ENCODE measurements at places on chromosomes 6 and 20.

- DNase-seq, result no peak
These were observed 1.0 kb upstream of the LY6G6D start for GRCh38 chr6:31713991-31714684.

DNA sequence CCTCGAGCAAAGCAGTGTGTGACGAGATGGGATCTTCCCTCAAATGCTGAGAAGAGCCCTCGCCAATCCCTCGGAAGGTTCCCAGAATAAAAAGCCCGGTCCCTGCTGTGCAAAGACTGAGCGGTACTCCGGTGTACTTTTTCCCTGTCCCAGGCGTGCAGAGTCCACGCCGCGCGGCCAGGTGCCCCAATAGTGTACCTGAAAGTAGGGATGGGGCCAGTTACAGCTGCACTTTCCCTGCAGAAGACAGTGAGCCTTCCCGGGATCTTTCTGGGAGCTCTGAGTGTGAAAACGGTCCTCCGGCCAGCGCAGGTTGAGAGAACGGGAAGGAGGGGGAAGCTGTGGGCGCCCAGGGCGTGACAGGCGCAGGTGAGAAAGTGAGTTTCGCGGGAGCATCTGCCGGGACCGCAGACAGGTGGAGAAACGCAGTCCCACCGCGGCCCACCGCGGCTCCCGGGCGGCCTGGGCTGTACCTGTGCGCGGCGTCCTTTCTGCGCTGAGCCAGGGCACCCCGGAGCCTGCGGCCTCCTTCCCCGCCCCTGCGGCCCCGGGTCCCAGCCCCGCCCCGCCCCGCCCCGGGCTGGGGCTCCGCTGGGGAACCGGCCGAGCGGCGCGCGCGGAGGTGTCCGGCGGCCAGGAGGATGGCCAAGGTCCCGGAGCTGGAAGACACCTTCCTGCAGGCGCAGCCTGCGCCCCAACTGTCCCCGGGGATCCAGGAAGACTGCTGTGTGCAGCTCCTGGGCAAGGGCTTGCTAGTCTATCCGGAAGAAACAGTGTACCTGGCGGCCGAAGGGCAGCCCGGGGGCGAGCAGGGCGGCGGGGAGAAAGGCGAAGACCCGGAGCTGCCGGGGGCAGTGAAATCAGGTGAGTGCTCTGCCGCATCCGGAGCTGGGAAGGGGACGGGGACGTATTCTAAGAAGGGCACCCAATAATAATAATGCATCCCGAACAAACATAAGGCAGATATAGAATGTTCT, at the start of gene RFX6:
Gene RFX6 (plus strand): TSS at position 608 of the 977 bp plus-strand sequence. CDS start 34 bp downstream, at position 642.
- DNase-seq, result no peak

GRCh38 chr20:32959351-32960221, 44.6 kb downstream of the SUN5 start:
- no peak for DNase-seq

- no peak for DNase-seq
These were observed 335.2 kb downstream of the ZFAND3 start for GRCh38 chr6:38154731-38155130.

GRCh38 chr6:12892151-12892550, 175.6 kb downstream of the PHACTR1 start:
- no peak for DNase-seq

DNA sequence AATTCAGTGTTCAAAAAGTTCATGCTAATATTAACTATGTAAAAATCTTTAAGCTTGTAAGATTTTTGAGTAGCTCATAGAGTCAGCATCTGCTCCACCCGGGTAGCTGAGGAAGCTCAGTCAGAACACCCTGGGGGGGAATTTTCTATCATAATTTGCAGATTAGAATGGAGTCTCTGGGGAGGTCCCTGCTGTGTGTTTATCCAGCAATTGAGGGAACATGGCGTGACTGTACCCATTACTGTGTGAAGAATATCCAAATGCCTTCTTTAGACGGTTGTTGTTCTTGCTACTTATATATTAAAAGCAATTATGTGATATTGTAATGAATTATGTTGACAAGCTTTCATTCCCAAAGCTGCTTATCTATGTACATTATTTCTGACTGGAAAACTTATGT, 64.8 kb downstream of the AIG1 start:
- DNase-seq, result no peak

DNA sequence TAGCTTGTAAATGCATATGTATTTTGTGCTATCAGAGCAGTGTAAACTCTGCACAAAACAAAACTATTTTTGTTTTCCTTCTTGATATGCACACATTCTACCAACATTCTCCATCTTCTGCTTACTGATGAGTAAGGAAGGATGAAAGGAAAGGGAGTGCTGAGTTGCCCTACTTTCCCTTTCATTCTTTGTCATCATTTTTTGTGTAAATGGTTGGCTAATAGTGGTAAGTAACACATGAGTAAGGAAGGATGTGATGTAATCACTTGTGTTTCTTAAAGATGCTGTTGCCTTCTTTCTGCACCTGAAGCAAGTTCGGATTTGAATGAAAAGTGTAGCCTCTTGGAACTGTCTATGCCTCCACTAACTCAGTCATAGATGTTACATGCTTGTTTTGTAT, 4.6 kb upstream of the REV3L start:
- no peak for DNase-seq

- DNase-seq, result no peak
These were observed 39.9 kb upstream of the PRDM1 start for GRCh38 chr6:106046116-106046853.

GRCh38 chr20:47493963-47494293, 7.8 kb upstream of the NCOA3 start:
- DNase-seq, result no peak

GRCh38 chr6:10956776-10957175, 69.9 kb downstream of the SYCP2L start:
- no peak for DNase-seq

- no peak for DNase-seq
These were observed 43.7 kb upstream of the ADTRP start for GRCh38 chr6:11822346-11822745.

DNA sequence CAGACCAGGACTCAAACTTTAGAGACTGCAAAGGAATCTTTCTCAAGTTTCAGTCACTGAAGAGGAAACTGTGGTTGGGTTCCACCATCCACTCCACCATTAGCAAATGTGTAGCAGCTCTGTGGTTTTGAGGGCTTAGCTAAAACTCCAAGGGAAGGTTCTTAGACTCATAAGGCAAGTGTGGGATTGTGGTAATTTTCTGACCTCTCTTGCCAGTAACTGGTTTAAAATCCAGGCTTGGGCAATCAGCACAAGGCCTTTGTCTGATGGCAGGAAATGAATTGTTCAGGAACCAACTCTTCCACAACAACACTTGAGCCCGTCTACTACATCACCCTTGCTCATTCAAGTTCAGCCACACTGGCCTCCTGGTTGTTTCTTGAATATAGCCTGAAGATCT, 68.6 kb upstream of the FBXL4 start:
- DNase-seq, result peak; percentile 28

GRCh38 chr20:9031991-9032390, 36.9 kb upstream of the PLCB4 start:
- DNase-seq, result peak; percentile 34

GRCh38 chr20:58718121-58718563, 25.5 kb downstream of the NPEPL1 start:
- DNase-seq, result no peak

DNA sequence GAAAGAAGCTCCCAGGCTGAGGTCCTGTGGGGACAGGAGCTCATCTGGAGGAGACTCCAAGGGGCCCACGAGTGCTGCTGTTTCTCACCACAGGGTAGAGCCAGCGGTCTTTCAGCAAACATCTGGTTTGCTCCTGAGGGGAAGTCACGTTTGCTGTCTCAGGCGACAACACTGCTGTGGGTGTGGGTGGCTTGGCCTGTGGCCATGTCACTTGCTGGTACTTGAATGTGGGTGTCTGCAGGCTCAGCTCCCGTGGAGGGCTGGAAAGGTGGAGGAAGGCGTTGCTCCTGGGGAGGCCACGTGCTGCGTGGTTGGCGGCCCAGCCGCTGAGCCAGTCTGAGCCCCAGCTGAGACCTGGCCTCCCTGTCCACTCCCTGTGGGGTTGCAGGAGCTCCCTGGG, 52.8 kb upstream of the MPC1 start:
- DNase-seq, result peak; percentile 31

DNA sequence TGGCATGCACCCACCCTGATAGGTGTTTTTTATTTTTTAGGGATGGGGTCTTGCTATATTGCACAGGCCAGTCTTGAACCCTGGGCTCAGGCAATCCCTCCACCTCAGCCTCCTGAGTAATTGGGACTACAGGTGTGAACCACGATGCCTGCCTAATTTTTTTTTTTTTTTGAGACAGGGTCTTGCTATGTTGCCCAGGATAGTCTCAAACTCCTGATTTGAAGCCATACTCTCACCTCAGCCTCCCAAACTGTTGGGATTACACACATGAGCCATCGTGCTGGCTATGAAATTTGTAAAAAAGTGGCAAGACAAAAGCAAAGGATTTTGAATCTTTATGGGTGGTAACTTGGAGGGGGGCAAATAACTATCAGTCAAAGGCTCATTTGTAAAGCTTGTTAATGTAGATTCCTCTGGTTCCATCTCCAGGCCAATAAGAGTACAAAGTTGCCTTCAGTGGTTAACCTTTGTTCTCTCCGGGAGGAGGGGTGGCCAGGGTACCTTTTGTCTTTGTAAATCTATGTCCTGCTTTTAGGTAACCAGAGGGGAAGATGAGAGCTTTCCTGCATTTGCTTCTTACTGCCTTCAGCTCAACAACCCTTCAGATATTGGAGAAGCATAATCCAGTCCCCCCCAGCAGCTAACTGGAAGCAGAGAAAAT, 372.0 kb upstream of the JARID2 start:
- DNase-seq, result no peak

DNA sequence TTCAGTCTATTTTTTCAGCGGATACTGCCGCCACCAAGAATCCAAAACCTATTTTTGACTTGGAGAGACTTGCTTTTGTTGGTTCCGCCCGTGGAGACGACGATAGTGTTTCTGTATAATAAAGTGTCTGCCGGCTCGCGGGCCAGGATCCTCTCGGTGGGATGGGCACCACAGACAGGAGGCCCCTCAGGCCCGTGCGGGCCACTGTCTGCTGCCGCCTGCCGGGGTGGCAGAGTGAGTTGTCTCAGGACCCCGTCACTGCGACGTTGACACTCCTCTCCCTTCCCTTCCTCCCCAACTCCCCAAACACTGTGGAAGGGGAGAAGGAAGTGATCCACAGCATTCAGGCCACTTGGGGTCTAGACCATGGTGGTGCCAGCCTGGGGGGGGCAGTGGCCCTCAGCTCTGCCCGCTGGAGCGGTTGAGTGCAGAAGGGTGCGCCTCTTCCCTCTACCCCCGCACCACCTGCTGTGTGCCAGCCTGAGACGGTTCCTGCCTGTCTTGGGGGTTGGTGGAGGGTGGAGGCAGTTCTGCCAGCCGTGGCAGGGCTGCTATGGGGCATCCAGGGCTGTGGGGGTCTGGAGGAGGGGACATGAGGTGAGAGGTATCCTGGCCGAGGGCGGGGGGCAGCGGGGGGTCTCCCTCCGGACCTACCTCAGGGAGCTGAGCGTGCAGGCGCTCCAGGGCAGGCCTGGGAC, 17.5 kb downstream of the RBM38 start:
- DNase-seq, result no peak

DNA sequence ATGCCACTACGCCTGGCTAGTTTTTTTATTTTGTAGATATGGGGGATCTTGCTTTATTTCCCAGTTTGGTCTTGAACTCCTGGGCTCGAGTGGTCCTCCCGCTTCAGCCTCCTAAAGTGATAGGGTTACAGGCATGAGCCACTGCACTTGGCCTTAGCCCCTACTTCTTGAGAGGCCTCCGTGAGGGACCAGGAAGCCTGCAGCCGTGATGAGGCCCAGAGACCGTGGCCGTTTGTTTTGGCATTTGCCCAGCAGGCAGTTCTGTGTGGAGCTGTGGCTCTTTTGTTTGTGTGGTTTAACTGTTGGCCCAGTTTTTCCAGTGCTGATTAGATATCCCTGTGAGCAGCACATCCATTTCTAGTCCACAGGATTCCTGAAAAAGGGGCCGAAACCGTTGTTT, 39.8 kb downstream of the SRSF3 start:
- DNase-seq, result peak; percentile 82

DNA sequence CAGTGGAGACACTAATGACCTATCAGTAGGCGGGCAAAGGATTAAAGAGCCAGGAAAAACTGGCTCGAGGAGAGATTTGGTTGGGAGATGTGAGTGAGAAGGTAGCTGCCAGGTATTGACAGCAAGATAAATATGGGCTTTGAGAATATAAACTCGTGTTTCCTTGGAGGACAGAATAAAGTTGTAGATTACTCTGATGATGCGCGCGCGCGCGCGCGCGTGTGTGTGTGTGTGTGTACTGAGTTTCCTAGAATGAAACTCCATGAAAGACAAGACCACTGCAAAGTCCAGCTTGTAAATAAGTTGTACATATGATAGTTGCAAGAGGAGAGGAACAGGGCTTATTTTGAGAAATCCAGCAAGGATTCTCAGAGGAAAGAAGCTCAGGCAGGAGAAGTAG, 13.3 kb upstream of the TREM2 start:
- no peak for DNase-seq

- peak; percentile 37 for DNase-seq
These were observed 36.3 kb upstream of the MRGBP start for GRCh38 chr20:62759981-62760431.

- no peak for DNase-seq
These were observed 226.4 kb downstream of the CLIC5 start for GRCh38 chr6:45789238-45789637.

All from femur (tissue), 1 donor.